CD4-positive, alpha-beta T cell (primary cell): ENCODE measurements at places on chromosomes 6 and 20. TPM values are rescaled to one million over a fixed set of nuclear protein-coding genes. Genes with fewer than 3 reads are reported as not detected.

DNA sequence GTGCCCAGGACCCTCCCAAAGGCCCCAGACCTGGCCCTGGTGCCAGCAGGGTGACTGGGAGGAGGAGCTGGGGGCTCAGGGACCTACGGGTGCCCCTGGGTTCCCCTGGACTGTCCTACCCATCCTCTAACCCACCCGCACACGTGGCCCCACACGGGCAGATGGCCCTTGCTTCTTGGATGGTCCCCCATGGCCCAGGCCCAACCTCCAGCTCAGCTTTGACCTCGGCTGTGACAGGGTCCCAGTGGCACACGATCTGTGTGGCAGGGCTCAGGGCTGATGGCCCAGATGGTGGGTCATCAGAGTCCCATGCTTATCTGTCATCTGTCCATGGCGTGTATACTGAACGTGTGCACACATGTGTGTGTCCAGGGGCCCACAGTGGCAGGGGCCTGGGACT lies 4.0 kb downstream of the NTSR1 start:
- no peak for DNase-seq

- DNase-seq = no peak
These were observed 1082.3 kb upstream of the GJE1 start for GRCh38 chr6:141050471-141050870.

DNA sequence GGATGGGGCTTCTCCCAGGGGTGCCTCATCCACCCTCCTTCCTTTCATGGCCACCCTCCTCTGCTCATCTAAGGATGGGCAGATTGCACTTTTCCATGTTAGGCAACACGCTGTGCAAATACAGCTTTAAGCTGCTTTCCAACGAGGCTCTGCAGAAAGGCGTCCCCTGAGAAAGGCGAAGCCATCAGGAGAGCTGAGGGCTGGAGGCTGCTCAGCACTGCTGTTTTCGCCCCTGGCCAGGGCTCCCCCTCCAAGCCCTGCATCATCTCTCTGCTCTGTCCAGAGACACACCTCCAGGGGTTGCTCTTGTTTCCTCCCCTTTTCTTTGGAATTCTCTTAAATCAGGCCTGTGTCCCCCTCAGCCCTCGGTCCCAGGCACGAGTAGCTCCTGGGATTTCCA lies 526.1 kb downstream of the CDH26 start:
- DNase-seq = no peak

- no peak for DNase-seq
These were observed 32.8 kb downstream of the REPS1 start for GRCh38 chr6:138955262-138955661.

Gene FNDC11
- total RNA-seq = 1.7 TPM

GRCh38 chr20:2834401-2835110 lies 5.9 kb downstream of the PCED1A start:
- DNase-seq = no peak

DNA sequence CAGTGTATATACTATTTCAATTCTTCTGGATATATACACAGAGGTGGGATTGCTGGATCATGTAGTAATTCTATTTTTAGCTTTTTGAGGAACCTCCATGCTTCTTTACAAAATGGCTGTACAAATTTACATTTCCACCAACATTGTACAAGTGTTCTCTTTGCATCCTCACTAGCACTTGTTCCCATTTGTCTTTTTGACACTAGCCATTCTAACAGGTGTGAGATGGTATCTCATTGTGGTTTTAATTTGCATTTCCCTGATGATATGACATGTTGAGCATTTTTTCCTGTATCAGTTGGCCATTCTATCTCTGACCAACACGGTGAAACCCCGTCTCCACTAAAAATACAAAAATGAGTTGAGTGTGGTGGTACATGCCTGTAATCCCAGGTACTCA lies 68.1 kb upstream of the PMEPA1 start:
- DNase-seq = no peak

- no peak for DNase-seq
These were observed 44.5 kb upstream of the TULP1 start for GRCh38 chr6:35557239-35557638.

DNA sequence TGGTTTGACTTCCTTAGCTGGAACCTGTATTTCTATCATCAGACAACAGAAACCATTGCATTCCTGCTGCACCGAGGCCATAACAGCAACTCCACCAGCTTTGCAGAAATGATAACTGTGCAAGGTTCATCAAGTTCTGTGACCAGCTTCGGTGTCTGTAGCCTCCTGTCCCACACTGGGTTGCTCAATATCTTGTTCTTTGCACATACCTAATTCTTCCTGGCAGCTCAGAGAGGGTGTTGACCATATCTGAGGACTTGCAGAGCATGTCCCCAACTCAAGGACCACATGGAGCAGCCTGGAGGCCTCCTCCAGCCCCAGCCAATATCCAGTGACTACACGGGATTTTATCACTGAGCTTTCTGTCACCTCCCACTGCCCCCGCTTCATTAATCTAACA lies 59.3 kb upstream of the SCAF8 start:
- no peak for DNase-seq

Gene DLK2
- total RNA-seq = 0.36 TPM

- no peak for DNase-seq
These were observed 21.4 kb downstream of the ACTR5 start for GRCh38 chr20:38769376-38770295.
